ENCODE measurements at places on chromosomes 16 and 17. TPM values are rescaled to one million over a fixed set of nuclear protein-coding genes. Genes with fewer than 3 reads are reported as not detected.

SCRN2 gene
- total RNA-seq = 41.4 TPM

LPO gene
- 0.15 TPM for total RNA-seq

CALB2 gene
- total RNA-seq = not detected

ZNF174 gene
- 20.6 TPM for total RNA-seq

FOXN1 gene
- not detected for total RNA-seq

UNC45B gene
- 0.29 TPM for total RNA-seq

CCT6B gene
- total RNA-seq = 3.8 TPM

NPLOC4 gene
- 77.7 TPM for total RNA-seq

NACA2 gene
- total RNA-seq = not detected

DPEP3 gene
- 1.6 TPM for total RNA-seq

MYCBPAP gene
- total RNA-seq = 0.90 TPM

B4GALNT2 gene
- 0.03 TPM for total RNA-seq

TPSG1 gene
- not detected for total RNA-seq

NSF gene
- total RNA-seq = 56.6 TPM

HYDIN gene
- total RNA-seq = 0.13 TPM

FBXW10 gene
- total RNA-seq = 0.18 TPM

TEDC2 gene
- 0.34 TPM for total RNA-seq

KDM6B gene
- 119 TPM for total RNA-seq

RABEP1 gene
- total RNA-seq = 37.3 TPM

PLSCR3 gene
- total RNA-seq = 83.9 TPM

ODAD4 gene
- 1.3 TPM for total RNA-seq

KRTAP4-9 gene
- total RNA-seq = not detected

KRT9 gene
- not detected for total RNA-seq

CACNG5 gene
- not detected for total RNA-seq

CCL16 gene
- not detected for total RNA-seq

CIBAR2 gene
- not detected for total RNA-seq

TNFRSF17 gene
- total RNA-seq = not detected

CHMP6 gene
- 49.9 TPM for total RNA-seq

HS3ST3A1 gene
- total RNA-seq = 3.6 TPM

PRSS8 gene
- not detected for total RNA-seq

LHX1 gene
- total RNA-seq = not detected

SRL gene
- not detected for total RNA-seq

HAS3 gene
- 3.7 TPM for total RNA-seq

ZNF689 gene
- total RNA-seq = 6.8 TPM

GGNBP2 gene
- 173 TPM for total RNA-seq

KRT33A gene
- not detected for total RNA-seq

GGT6 gene
- total RNA-seq = not detected

ENPP7 gene
- total RNA-seq = not detected

Measured in naive thymus-derived CD4-positive, alpha-beta T cell (primary cell).